NT2/D1 (cell line): ENCODE measurements at places on chromosomes 5 and 9.
A peak's percentile ranks its signal among the peaks of the same experiment; 100 is the strongest.

DNA sequence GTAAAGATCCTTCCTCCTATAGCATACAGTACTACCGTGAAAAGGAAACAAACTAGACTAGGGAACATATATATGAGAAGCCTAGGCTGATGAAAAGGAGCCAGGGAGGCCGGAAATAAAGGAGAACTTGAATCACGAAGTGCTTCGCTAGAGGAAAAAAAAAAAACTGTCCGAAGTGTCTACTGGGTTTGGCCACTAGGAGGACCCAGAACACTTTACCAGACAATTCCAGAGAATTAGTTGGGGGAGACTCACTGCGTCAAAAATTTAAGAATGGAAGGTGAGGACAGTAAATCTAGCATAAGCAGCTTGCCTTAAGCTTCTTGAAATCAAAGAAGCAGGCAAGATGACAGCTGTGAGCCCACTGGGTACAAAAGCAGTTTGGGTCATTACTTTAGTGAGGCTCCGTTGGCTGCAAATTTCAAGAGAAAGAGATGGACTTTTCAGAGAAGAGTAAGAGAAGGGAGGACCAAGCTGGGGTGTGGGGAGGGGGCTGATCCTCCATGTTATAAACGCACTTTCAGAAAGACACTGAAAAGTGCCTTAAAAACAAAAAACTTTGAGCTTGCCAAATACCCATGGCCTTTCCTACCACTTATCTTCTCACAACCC, 47.4 kb downstream of the P4HA2 start:
- peak; percentile 30 for DNase-seq

- no peak for DNase-seq
Observed at GRCh38 chr9:93701494-93702218, 125.3 kb downstream of the PHF2 start.

- no peak for DNase-seq
Observed at GRCh38 chr9:84519413-84519812, 150.1 kb upstream of the NTRK2 start.

DNA sequence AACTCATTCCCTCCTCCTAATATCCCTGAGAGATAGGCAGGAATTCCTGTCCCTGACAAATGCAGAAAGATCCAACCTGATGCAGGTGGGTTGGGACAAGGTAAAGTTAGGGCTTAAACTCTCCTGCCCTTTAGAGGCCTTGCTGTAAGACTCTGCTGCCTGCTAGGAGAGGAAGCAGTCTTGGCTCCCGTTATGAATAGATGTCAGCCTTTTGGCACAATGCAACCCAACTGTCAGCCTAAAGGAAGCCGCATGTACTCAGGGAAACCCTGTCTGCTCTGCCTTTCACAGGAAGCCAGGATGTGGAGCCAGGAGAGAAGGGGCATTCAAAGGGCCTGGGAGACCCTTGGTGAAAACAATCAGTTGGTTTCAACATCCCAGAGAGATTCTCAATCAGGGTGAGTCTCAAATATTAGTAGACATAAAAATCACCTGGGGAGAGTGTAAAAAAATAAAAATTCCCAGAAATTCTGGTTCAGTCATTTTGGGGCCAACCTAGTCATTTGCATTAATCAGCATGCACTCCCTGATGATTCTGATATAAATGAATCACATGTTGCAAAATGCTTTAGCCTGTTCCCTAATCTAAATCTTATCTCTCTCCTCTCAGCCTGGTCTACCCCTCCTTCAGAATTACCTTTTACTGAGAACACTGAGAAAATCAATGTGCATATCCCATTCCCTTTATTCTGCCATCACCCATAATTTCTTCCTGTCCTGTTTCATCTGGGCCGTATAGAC, 136.2 kb upstream of the TRIM32 start:
- DNase-seq, result no peak

- no peak for DNase-seq
Observed at GRCh38 chr5:150137997-150138396, 17.6 kb downstream of the PDGFRB start.

- no peak for DNase-seq
Observed at GRCh38 chr5:27639005-27639612, 600.7 kb upstream of the CDH9 start.

GRCh38 chr5:92775711-92776615, 805.1 kb downstream of the NR2F1-AS1 start:
- DNase-seq, result no peak

- DNase-seq, result no peak
Observed at GRCh38 chr5:132425009-132425937, 55.8 kb downstream of the SLC22A5 start.

- DNase-seq, result peak; percentile 15
Observed at GRCh38 chr5:37477426-37477825, 98.3 kb downstream of the WDR70 start.

GRCh38 chr9:4541856-4542255, 51.6 kb downstream of the SLC1A1 start:
- DNase-seq, result peak; percentile 47

GRCh38 chr9:120441426-120442307, 138.3 kb downstream of the CDK5RAP2 start:
- no peak for DNase-seq

- DNase-seq, result no peak
Observed at GRCh38 chr9:130927338-130927737, 11.7 kb downstream of the FIBCD1 start.

DNA sequence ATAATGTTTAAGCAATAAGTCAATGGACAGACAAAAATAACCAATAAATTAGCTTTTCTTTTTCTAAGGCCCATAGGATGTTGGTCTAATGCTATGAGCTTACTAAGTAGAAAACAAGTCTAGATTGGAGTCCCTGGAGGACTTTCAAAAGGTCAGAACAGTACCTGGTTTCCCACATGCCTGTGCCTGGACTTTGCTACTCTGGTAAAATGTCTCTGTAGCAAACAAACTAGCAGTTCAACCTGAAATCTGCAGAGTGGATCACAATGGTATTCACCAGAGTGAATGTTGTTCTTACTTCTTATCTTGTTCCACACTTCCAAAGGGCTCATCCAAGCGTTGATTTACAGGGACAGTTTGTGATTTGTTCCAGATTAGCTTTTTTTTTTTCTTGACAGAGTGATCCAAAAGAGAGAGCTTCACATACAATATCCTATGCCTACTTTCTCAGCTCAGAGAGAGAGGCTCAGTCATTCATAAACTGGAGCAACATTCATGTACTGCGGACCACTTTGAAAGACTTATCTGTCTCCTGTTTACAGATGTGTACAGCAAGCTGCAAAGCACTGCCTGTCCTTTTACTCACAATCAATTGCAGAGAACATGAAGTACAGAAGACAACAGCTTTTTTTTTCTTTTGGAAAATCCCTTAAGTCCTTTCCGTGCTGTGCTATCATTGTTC, 466.1 kb downstream of the SPATA31D1 start:
- DNase-seq, result no peak

- DNase-seq, result no peak
Observed at GRCh38 chr9:76101491-76101890, 211.0 kb downstream of the PCSK5 start.

GRCh38 chr5:104412649-104413240, 850.2 kb upstream of the NUDT12 start:
- peak; percentile 13 for DNase-seq

- no peak for DNase-seq
Observed at GRCh38 chr5:6644794-6645241, 11.6 kb downstream of the SRD5A1 start.

DNA sequence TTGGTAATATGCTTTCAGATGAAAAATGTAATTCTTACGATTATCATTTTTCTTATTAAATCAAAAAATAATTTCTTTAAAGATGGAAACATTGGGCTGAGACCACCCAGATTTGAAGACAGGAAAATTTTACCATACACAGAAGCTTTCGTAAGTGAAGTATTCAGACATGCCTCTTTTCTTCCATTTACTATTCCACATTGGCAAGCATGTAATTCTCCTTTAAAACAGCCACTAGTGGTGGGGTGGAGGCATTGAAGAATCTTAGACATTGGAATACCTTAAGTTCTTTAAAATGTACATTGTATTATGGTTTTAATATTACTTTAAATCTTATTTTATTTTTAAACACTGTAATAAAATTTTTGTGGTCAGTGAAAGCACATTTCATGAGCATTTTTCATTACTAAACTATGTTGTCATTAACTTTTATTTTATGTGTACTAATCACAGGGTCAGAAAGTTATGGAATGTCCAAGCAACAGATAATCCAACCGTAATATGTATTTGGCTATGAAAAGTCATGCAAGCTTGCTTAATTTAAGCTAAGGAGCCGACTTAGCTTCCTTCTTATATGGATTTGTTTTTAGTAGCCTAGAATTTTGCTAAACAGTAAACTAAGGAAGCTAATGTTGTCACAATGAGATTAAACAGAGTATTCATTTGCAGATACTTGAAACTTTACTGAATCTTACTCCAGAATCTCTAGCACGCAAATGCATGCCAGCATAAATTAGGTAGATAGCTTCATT, 97.4 kb upstream of the ALDH1A1 start:
- no peak for DNase-seq

GRCh38 chr5:127960270-127960691, 123.3 kb upstream of the SLC12A2 start:
- DNase-seq, result no peak

GRCh38 chr5:3590967-3591900, 4.4 kb upstream of the IRX1 start:
- DNase-seq, result no peak

DNA sequence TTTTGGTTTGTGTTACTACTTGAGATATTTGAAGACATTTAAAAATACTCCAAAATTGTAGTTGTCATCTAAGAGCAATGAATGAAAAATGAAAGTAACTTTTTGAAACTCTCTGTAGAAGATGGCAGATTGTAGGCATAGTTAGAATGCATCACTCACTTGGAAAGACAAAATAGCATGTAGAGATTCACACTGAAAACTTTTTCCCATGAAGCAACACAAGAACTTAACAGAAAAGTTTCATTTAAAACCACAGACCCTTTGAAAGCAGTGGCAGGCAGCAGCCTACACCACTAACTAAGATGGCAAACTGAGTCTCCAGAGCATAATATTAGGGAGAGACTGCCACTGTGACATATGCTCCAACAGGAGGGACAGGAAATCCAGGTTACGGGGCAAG, 18.9 kb upstream of the FAM174A start:
- no peak for DNase-seq

- no peak for DNase-seq
Observed at GRCh38 chr5:24616566-24616965, 28.2 kb downstream of the CDH10 start.

DNA sequence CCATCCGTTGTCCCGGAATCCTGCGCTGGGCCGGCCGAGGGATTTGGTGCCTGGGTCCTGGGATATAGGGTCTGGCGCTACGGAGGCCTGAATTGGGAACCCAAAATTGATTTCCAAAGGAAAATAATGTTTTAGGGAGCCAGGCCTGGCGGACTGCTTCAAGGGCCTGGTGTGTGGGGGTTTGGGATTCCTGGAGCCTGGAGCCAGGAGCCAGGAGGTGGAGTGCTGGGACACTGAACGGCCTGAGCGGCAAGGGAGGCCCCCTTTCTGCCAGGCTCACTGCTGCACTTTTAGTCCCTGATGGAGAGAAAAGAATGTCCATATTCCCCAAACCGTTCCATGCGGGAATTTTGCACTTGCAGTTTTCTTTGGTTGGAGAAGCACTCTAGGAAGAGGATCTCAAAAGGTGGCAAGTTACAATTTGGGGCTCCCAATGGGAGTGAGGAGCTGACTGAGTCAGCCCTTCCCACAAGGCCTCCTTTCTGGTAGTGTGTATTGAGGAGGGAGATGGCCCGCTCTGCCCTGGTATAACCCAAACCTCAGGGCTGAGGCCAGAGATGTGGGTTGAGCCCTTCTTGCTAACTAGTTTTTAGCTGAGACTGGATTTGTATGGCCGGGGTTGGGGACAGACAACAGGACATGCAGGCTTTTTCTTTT, 2.2 kb downstream of the LMX1B start:
- no peak for DNase-seq

GRCh38 chr9:6367128-6367890, 39.1 kb downstream of the TPD52L3 start:
- DNase-seq, result no peak

DNA sequence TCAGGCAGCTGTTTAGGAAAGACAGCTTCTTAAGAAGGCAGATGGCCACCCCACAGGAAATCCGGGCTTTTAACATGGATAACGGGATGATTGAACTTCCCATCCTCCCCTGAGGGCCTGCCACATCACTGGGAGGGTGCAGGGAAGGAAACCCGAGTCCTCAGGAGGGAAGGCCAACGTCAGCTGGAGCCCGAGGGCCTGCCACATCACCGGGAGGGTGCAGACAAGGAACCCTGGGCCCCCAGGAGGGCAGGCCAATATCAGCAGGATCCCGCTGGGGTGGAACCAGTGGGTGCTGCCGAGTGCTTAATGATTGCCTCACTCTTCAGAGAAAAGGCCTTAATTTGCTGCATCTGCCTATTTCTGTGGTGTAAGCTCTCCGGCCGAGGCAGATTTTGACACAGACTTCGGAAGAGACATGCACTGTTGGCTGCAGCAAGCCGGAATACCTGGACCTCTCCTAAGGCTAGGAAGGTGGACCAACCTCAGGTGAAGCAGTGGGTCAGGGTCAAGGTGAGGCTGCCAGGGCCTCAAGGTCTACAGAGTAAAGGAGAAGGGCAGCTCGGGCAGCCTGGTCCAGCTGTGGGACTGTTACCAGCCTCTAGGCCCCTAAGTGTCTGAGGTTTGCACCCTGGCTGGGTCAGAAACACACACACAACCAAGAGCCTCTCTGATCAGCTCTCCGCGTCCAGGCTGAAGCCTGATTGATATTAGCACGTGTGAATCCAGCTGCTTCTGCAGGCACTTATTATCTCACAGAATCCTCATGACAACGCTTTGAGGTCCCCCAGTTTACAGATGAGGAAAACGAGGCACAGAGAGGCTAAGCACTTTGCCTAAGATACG, 14.8 kb upstream of the COL5A1 start:
- peak; percentile 64 for DNase-seq

DNA sequence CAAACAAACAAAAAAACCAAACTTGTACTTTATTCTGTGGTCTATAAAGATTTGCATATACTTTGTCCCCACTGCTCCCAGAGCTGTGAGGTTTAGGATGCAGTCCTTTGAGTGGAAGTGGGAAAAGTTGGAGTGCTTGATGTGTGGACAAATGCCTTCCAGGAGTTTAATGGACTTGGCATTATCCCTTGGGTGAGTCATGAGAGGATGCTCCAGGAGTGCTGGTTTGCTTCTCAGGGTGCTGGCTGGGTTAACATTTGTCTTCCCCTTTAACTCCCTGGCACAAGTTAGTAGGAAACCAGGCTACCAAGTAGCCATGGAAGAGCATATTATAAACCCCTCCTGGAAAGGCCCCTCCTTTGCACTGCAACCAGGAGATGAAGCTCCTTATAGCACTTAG, 417.4 kb upstream of the RIOK2 start:
- no peak for DNase-seq

DNA sequence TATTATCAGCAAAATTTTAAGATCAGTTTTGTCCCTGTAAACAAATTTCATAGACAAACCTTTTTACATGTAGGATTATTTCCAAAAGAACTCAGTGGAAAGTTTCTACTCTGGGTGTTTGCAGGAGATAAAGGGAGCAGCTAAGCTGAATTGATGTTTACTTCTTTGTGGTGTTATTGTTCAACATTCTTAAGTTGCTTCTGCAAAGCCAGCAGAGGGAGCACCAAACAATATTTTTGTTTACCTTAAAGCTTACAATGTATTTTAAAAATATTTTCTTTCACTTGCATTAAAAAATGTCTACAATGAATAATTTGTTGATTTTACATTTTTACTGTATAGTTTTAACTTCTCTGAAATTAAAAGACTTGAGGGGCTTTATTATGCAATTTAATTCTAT, 135.4 kb downstream of the ATG10 start:
- DNase-seq, result no peak

- DNase-seq, result no peak
Observed at GRCh38 chr9:68978066-68978465, 35.8 kb downstream of the PRKACG start.

- DNase-seq, result no peak
Observed at GRCh38 chr5:141960018-141960417, 2.0 kb upstream of the PCDH12 start.
